ENCODE measurements at places on chromosomes 13 and 19. TPM values are rescaled to one million over a fixed set of nuclear protein-coding genes. Genes with fewer than 3 reads are reported as not detected.

KLK10 gene
- total RNA-seq = not detected

LHFPL6 gene
- total RNA-seq = not detected

LMTK3 gene
- 5.3 TPM for total RNA-seq

SPART gene
- 8.4 TPM for total RNA-seq

DNA sequence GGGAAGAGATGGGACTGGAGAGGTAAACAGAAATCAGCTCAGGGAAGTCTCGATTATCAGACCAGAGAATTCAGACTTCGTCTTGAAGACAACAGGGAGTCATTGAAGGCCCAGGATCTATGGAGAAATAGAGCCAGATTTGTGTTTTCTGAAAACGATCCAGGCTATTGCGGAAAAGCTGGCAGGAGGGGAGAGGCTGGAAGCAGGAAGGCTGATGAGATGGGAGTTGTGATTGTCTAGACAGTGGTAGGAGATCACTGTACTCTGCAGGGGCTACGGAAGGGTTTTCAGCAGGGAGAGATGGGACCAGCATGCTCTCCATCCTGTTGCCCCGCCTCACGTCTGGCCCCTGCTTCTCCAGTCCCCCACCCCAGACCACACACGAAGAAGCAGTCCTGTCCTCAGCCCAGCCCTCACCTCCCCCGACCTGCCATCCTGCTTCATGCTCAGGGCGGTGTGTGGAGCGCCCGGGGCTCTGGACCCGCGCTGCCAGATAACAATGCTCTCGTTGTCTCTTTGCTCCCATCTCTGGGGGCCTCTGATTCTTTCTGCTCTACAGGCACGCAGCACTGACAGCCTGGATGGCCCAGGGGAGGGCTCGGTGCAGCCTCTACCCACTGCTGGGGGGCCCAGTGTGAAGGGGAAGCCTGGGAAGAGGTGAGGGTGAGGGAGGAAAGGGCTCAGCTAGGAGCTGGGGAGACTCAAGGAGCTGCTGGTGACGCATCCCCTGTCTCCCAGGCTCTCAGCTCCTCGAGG is 1.9 kb downstream of the ARHGAP33 start:
- no peak for DNase-seq

GRCh38 chr13:114112231-114112825 is 20.1 kb downstream of the RASA3 start:
- DNase-seq = no peak

- DNase-seq = no peak
Measured at GRCh38 chr19:17325881-17326594, 8.6 kb downstream of the ANO8 start.

GRCh38 chr13:89726690-89727435 is 1620.6 kb upstream of the MIR17HG start:
- no peak for DNase-seq

DNA sequence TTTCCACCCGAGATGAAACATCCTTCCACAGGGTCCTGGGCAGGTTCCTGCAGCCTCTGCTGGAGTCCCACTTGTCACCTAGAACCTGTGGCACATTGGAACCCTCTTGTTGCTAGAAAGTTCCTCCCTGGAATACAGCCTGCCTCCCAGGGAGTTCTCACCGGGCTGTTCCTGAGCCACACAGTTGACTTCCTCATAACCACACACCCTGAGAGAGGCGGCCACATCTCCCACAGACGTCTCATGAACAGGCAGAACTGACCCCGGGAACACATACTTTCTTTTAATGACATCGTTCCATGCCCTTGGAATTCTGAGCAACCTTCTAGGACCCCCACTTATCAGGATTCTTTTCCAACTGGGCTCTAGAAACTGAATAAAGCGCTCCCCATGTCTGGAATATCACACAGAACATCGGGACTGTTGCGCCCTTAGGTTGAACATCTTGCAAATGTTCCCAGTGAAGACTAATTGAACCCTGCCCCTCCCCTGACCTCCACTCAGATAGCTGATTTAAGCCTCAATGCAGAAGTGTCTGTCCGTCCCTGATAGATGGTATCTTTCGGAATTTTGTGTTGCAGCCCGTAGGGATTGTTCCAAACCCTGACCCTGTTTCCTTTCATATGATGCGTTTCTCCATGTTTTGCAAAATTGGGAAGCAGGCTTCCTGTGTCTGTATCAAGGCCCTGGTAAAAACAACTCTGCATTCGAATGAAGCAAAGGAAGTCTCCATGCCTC is 91.1 kb downstream of the RAB20 start:
- no peak for DNase-seq

DNA sequence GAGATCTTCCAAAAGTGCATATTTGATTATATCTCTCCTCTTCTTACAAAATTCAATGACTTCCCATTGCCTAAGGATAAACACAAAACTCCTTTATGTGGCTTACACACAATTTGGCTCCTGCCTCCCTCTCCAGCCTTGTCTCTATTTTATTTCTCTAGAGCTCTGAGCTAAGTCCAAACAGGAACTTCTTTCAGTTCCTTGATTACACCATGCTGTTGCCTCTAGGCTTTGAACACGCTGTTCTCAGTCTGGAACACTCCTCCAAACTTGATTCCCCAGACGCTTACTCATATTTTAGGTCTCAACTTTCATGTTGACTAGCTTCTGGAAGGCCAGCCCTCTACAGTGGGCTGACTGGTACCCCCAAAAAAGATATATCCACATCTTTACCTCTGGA is 258.5 kb downstream of the COG6 start:
- DNase-seq = no peak

DNA sequence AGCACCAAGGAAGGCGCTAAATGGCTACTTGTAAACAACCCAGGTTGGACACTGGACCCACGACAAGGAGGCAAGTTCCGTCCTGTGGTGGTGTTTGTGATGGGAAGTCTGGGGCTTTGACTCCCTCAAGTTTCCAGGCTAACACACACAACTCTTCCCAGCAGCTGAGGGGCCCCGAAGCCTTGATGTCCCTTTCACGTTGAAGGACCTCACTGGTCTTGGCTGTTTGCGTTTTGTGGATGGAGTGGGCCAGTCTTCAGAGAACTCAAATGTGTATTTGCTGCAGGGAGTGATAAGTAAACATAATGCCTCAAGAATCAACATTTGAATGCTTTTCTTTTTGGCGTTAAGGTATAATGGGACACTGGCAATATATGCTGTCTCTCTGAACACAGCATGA is 199.2 kb downstream of the TM9SF2 start:
- no peak for DNase-seq

Measured in activated CD8-positive, alpha-beta memory T cell treated with anti-CD3 and anti-CD28 coated beads, Interleukin-2, amount 10 ng/mL, durations not matched to agents 7 days and 5 days (primary cell).